ENCODE measurements at places on chromosomes 4 and X. TPM values are rescaled to one million over a fixed set of nuclear protein-coding genes. Genes with fewer than 3 reads are reported as not detected.

DRD5 gene
- total RNA-seq = not detected

HDX gene
- 0.87 TPM for total RNA-seq

DNA sequence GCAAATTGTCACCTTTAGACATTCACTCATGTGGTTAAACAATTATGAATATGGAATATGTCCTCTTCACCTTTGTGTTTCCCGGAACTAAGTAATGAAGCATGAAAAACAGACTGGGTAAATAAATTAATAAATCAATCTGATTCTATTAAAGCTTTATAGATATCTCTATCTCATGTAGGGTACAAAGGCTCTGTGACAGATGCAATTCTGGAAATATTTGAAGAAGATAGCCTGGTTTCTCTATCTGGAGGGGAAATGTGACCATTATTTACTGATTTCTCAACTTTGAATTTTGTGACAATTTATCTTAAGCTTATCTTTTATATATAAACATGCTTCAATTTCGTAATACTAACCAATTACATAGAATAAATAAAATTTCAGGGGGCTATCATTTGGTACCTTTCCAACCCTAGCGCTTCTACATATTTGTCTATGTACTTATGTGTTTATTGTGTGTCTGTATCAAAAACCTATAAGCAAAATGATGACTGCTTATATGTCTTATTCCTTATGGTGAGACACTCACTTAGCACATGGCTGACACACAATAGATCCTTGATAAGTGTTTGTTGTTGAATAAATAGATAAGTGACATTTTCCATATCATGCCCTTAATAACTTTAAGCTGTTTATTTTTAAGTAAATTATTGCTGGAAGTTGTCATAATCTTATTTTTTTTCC is 9.9 kb downstream of the CTSO start:
- DNase-seq = no peak

DNA sequence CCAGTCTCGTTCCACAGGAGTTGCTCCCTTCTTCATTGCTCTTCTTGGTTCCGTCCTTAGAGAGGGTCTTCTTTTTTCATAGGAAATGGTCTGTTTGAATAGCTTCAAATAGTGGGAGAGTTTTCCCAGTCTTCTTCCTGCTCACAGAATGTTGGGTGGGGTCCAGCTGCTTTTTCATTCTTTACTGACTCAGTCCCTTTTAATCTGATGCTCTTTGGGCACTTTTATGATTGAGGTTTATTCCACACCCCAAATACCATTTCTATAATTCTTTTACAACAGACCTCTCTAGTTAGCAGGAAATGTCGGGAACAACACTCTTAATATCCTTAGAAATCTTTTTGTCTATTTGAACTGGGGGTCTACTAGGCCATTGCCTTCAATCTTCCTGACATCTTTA is 239.5 kb downstream of the PRDM5 start:
- DNase-seq = no peak

DGAT2L6 gene
- not detected for total RNA-seq

TMSB15A gene
- 0.62 TPM for total RNA-seq

DNA sequence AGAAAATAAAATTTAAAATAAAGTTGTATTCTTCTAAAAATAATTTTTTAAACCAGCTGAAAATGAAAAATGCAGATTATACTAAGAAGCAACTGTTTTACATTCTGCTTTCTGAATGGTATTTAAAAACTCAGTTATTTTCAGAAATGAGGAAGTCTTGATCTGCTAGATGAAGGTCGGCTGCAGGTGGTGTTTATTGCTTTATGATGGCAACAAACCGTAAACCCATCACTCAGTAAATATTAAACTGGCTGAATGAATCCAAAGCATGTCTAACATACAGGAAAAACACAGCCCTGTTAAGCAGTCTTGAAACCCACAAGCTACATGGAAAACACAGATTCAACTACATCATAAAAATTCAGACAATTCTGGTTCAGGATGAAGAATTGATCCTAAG is 29.3 kb downstream of the DYNLT3 start:
- no peak for DNase-seq

DNA sequence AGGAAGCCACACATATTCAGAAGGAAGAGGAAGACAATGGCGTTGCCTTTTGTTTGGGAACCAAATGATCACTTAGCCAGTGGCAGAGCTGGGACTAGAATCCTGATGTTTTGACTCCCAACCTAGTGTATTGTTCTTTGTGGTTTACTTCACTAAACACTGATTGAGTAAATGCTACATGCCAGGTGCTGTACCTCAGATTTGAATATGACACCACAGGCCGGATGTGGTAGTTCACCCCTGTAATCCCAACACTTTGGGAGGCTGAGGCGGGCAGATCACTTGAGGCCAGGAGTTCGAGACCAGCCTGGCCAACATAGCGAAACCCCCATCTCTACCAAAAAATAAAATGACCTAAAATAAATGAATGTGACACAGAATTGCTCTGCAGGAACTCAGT is 8.4 kb downstream of the NDUFA1 start:
- no peak for DNase-seq

DNA sequence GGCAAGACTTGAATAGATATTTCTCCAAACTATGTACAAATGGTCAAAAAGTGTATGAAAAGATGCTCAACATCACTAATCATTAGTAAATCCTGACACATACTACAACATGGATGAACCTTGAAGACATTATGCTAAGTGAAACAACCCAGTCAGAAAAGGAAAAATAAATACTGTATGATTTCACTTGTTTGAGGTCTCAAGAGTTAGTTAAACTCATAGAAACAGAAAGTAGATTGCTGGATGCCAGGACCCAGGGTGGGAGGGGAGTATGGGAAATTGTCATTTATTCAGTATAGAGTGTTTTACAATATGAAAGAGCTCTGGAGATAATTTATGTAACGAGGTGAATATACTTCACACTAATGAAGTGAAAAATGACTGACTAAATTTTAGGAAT is 32.4 kb downstream of the PRMT9 start:
- DNase-seq = no peak

DNA sequence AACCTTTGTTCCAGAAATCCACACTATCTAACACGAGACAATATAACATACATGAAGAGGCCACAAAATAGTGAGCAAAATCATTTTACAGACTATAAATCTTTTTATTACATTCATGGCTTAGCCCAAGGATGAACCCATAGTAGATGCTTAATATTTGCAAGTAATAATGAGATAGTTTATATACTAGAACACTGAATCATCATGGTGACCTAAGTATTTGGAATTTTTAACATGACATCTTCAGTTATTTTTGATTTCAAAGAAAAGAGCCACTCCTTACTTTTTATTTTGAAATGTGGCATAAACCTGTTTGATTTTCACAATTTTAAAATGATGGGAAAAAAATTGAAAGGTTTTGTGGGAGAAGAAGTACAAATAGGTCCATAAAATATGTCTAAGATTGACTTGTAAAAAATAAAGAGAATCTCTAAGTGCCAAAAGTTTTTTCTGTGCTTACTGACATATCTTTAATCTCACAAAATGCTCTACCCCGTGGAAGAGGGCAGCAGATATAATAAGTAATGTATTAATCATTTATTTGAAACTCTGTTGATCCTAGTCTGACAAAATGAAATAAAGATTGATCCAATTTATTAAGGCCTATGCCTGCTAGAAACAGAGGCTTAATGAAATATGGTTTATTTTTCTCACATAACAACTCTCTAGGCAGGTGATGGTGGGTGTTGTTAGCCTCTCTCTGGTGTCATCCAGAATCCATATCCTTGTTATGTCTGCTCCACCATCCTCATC is 224.5 kb upstream of the CENPE start:
- no peak for DNase-seq

DNA sequence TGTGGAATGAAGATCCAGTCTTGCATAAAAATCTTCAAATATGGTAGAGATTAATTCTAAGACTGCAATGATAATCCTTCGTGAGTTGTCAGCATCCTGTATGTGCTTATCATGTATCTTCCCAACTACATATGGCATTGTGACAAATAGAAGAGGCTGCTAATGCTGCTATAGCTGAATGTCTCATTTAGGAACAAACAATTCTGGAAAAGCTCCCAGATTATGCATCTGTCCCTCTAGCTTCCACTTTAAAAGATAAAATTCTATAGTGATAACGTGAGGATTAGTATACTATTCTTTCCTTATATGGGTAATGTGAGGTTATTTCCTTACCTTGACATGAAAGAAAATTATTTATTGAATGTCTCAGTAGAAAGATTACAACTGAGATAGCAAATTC is 930.9 kb downstream of the DMD start:
- no peak for DNase-seq

- DNase-seq = no peak
Measured at GRCh38 chrX:140944710-140945109, 57.7 kb upstream of the SPANXB1 start.

DNA sequence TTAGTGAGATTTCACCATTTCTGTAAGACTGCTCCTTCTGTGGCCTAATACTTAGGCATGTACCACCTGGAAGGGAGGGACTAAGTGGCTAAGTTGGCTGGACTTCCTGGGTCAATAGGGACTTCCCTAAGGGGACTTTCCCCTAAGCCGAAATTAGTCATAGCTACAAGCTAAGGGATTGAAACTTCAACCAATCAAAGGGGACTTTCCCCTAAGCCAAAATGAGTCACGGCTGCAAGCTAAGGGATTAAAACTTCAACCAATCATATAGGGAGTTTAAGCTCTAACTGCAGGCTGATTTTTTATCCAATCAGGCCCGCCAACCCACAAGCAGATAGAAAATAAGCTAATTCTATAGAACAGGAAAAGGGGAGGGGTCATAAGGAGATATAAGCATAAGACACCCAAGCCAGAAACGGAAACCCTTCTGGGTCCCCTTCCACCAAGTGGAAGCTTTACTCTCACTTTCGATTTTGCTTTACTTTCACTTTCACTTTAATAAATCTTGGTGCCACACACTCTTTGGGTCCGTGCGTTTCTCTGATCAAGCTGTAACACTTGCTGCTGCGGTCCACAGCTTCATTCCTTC is 382.8 kb downstream of the KLHL4 start:
- no peak for DNase-seq

CT83 gene
- total RNA-seq = not detected

SHROOM4 gene
- 10.8 TPM for total RNA-seq

GRCh38 chr4:137967480-137968190 is 274.5 kb downstream of the SLC7A11 start:
- no peak for DNase-seq

S100P gene
- not detected for total RNA-seq

BMP3 gene
- not detected for total RNA-seq

DNA sequence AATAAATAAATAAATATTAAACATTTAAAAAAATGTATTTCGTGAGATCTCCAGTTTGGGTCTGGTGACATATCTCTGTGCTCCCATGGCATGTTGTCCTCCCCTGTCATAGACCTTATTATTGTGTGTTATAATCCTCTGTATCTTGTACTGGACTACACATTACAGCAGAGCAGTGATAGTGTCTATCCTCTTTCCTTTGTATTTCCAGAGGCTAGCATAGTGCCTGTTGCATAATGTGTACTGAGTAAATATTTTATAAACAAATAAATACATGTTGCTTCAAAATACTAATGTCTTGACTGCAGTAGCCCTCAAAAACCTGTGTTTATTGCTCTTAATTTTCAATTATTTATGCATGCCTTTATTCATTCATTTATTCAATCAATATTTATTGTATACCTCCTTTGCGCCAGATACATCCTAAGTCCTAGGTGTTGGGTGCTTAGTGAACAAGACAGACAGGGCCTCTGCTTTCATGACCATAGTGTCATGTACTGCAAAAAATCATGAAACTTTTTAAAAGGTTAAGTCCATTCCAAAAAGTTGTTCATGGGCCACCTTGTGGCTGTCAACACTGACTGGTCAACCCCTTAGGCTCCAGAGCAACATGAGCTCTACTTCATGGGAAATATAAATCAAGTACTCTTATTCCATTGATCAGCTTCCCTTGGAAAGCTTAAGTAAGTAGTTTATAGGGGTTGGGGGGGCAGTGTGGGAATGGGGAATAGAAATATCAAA is 303.9 kb downstream of the IQCM start:
- DNase-seq = no peak

GRCh38 chr4:75686346-75686745 is 13.1 kb upstream of the G3BP2 start:
- DNase-seq = no peak

FGF5 gene
- 1.6 TPM for total RNA-seq

- no peak for DNase-seq
Measured at GRCh38 chr4:80249144-80249543, 17.3 kb upstream of the FGF5 start.

ANXA5 gene
- 136 TPM for total RNA-seq

XK gene
- 8.7 TPM for total RNA-seq

GRCh38 chrX:117936118-117936517 is 180.5 kb downstream of the KLHL13 start:
- DNase-seq = no peak

ARHGEF9 gene
- total RNA-seq = 38.0 TPM

ENPP6 gene
- total RNA-seq = 0.11 TPM

- DNase-seq = no peak
Measured at GRCh38 chr4:183022617-183023016, 76.4 kb upstream of the WWC2 start.

DNA sequence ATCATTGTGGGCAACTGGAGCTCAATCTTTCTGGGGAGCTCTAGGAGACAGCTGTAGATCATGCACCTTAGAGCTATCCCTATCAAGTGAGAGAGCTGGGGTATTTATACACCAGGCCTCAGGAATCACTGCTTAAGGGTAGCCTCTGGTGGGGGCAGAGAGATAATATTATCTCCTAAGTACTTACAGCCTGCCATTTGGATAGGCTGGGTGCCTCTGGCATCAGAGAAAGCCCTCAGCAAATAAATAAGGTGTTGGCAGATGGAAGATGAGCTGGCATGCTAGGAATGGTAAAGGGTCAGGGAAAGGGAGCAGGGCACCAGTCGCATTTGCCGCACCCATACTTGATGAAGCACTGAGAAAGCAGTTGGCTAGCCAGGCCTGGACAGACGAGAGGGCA is 75.9 kb downstream of the HCCS start:
- DNase-seq = no peak

LEF1 gene
- 0.32 TPM for total RNA-seq

HELT gene
- total RNA-seq = not detected

DNA sequence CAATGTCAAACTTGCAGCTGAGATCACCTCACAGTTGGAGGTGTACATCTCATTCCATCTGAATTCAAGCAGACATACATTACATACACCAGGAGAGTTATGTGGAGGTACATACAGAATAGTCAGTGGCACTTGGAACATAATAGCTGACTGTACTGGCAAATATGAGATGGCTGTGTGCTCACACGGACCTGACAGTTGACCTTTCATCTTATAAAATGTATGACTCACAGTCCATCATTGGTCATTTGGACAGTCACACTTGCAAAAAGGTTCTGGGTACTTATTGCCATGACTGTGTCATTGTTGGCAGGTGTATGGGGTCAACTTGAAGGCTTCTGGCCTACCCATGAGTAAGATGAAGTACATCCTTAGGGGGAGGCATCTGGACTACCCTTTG is 88.6 kb upstream of the WDR1 start:
- DNase-seq = no peak

UGT2B17 gene
- not detected for total RNA-seq

GRCh38 chrX:24550166-24550565 is 85.1 kb downstream of the PDK3 start:
- DNase-seq = no peak

DNA sequence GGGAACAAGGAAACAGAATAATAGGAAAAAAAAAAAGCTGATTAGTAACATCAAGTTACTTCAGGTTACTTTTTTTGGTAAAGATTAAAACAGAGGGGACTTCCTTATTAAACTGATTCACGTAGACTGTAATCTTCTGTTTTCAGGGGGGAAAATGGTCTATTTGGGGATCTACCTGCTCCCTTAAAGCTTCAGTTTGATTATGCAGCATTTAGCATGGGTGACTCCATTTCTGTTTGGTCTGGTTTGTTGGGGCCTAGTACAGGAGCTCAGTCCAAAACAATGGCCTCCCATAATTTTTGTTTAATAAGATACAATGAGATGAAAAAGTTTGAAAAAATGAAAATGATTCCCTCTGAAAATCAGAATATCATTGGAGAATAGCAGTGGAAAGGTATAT is 34.6 kb downstream of the TEC start:
- DNase-seq = no peak

Data from Right ventricle myocardium inferior (tissue), 1 donor.